Hepatocyte (in vitro differentiated cells): ENCODE measurements at places on chromosomes 3 and 15.
A peak's percentile ranks its signal among the peaks of the same experiment; 100 is the strongest.

- DNase-seq = no peak
These were observed 187.8 kb downstream of the SHOX2 start for GRCh38 chr3:157918402-157918801.

DNA sequence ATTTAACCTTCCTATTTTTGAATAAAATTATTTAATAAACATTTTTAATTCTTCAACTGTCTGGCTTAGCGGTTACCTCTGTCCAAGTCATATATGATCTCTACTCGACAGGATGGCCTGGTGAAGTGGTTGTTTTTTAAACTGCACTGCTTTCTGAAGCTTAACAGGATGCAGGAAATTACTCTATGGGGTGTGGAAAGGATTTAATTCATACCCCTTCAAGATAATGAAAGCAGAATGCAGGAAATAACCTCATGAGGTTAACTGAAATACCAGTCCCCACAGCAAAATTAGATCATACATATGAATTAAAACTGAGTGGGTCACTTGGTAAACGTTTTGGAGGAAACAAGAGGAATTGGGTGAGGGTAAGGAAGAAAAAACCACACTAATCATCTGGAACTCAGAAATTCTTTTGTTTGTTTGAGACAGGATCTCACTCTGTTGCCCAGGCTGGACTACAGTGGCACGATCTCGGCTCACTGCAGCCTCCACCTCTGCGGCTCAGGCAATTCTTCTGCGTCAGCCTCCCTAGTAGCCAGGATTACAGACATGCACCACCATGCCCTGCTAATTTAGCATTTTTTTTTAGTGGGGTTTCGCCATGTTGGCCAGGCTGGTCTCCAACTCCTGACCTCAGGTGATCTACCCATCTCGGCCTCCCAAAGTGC lies 50.1 kb downstream of the LYSMD4 start:
- no peak for DNase-seq

DNA sequence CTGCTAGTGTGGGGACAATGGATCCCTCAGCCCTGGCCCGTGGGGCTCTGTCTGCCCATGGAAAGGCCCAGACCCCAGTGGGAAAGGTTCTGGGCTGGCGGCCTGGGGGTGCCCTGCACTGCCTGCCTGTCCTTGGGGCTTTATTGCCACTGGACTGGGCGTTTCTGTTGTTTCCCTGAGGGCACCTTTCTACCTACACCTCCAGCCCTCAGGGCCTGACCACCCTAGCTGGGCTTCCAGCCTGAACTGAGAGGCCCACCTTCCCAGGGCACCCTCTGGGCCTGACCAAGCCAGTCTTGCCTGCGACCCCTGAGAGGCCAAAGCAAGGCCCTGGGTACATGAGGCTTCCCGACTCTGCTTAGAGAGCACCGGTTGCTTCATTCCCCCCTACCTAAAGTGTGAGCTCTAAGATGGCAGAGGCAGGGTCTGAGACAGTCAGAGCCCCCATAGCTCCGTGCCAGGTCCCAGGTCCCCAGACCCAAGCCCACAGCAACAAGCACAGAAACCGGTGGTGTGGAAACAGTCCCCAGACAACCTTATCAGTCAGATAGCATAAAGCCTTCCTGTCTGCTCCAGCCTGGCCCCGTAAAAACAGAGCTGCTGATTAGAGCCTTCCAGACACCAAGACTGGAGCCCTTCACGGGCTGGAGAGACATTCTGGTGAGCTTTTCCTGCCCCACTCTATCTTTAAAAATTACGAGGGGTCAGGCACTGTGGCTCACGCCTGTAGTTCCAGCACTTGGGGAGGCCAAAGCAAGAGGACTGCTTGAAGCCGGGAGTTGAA lies 102.8 kb downstream of the CHSY1 start:
- peak; percentile 47 for DNase-seq

DNA sequence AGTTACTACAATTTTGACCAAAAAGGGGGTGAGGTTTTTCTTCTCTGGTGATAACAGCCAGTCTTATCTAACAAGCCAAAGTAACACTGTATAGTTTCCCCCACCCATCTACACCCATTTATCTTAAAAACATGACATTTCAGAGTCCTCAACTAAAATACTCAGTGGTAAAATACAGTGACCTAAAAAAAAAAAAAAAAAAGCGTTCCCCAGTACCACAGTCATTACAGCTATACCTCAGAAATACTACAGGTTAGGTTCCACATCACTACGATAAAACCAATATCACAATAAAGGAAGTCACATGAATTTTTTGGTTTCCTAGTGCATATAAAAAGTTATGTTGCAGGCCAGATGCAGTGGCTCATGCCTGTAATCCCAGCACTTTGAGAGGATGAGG lies 13.8 kb downstream of the DENND4A start:
- DNase-seq = no peak

GRCh38 chr3:50155491-50155878 lies 361 bp downstream of the SEMA3F start:
- no peak for DNase-seq

GRCh38 chr15:63049783-63050371 lies 7.3 kb downstream of the TPM1 start:
- DNase-seq = no peak

- no peak for DNase-seq
These were observed 605.9 kb downstream of the ROBO1 start for GRCh38 chr3:79161941-79162340.

DNA sequence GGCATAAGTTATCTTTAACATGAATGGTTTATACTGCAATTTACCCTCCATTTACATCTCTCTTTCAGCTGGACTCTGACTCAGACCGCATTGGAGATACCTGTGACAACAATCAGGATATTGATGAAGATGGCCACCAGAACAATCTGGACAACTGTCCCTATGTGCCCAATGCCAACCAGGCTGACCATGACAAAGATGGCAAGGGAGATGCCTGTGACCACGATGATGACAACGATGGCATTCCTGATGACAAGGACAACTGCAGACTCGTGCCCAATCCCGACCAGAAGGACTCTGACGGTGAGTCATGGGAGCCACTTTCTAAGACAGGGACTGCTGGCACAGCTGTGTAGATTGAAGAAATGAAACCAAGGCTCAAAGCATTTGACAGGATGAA lies 11.6 kb downstream of the THBS1 start:
- no peak for DNase-seq

DNA sequence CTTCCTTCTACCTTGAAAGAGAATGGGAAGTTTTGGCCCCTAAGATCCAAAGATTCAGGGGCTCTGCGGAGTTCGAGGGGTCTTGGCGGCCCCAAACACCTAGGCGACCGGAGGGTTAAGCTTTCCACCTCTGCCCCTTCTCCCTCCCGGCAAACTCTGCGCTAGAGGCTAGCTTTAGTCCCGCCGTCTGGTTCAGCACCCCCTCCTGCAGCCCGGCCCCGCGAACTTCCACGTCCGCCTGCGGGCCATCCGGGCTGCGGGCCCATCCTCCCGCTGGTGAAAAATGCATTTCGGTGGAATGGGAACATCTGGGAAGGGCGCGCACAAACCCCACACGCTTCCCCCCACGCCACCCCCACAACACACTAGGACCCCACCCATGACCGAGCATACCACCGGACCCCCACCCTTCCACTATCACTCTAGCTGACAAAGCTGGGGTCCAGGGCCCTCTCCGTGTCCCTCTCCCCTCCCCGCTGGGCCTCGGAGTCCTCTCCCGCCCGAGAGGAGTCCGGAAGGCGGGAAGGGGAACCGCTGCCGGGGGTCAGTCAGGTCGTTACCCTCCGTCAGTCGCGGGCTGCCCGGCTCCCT lies 1.0 kb downstream of the SHOX2 start:
- peak; percentile 20 for DNase-seq

- DNase-seq = peak; percentile 12
These were observed 2.8 kb downstream of the TBC1D23 start for GRCh38 chr3:100263583-100263982.

DNA sequence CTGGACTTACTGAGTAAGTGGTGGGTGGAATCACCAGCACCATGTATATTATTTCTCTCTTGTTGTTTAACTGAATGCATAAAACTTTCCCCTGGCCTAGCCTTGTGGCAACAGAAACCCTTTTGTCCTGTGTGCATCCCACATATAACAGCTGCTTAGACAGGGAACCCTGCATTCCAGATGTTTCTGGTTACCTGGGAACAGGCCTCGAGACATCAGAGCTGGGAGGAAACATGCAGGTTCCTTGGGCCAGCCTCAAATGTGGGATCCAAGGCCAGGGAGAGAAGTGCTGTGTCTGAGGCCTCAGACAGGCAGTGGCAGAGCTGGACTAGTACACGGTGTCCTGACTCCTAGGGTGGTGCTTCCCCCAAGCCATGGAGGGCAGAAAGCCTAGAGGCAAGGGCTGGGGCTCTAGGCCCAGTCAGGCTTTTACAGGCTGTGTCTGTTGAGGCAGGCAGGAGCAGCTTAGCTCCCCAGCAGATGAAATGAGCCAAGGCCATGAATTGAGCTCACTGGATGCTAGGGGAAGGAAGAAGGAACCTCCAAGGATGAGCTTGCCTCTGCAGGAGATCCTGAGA lies 57.7 kb downstream of the ITGA11 start:
- no peak for DNase-seq

DNA sequence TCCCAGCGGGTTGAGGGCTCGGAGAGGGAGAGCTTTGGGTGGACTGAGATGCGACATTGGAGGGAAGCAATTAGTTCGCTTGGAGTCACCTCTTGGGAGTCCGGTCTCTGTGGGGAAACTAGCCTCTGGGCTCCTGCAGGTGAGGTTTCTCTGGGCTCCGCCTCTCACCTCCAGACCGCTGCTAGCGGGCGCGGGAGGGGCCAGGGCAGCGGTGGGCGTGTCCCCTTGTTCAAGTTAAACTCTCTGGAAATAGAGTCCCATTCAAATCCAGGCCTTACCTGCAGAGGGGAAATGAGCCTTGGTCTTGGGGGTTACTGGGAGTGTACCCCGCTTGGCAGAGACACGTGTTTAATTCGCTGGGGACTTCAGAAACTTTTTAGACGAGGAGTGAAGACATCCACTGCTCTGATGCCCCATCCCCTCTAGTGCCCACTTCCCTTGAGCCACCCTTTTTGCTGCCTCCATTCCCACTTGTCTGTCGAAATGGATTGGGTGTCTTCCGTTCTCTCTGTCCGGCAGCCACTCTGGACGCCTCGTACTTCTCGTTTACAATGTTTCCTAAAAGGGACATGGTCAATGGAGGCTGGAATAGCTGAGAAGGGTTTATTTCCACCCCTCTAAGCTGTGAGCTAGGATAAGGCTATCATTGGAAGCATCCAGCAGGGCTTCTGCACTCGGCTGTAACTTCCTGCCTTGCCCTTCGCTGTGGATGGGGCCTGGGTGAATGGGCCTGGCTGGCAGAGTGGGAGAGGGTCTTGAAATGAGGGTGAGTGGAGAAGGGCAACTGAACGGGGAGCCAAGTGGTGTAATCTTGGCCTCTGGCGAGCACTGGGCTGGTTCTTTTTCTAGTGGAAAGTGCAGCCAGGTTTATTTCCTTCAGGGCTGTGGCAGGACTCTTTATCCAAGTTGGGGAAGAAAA lies 1.1 kb downstream of the MITF start:
- DNase-seq = peak; percentile 77

- DNase-seq = no peak
These were observed 55.2 kb upstream of the SMAD6 start for GRCh38 chr15:66646799-66647198.

DNA sequence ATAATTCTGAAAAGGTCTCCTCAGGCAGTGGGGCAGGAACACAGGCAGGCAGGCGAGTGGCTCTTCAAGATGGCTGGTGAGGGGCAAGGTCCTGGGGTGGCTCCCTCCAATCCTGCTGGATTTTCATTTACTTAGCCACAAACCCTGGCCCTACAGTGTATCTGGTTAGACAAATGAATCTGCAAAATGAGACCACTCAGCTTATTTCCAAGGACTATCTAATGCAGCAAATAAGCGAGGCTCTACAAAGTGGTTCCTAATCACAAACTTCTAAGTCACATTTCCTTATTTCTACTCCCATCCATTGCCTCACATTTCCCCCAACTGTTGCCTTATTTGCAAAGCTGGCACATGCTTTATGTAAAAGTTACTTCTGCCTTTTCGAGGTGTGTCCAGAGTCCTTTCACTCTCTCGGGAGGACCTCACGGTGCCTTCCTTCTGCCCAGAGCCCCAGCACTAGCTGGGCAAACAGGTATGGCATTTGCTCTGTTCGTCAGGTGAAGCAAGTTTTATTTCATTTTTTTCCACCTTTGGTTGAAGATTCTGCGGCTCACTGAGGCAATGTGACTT lies 40.5 kb downstream of the CCDC12 start:
- DNase-seq = no peak

GRCh38 chr3:24730173-24730572 lies 235.5 kb upstream of the THRB start:
- no peak for DNase-seq

- peak; percentile 82 for DNase-seq
These were observed at the start of gene SST for GRCh38 chr3:187669675-187670504. SST (minus strand) TSS chr3:187670394; CDS start chr3:187670291, 103 bp downstream.

GRCh38 chr3:117962750-117963149 lies 1071.9 kb downstream of the IGSF11 start:
- no peak for DNase-seq

DNA sequence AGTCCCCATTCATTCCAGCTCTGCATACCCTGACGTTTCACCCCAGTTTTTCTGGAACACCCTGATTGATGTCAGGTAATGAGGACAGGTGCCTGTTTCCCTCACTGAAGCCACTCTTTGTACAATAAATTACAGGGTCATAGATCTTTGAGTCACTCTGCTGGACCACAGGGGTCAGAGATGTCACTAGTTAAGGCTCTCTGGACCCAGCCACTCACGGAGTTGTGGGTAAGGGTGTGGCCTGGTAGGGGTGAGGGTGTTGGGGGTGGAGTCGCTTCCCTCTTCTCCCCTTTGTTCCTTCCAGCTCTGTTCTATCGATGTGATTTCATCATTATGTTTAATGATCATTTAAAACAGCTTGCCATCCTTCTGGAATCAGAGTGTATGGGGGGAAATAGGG lies 512 bp downstream of the IQCF5 start:
- no peak for DNase-seq

- no peak for DNase-seq
These were observed 360.7 kb downstream of the PTPRG start for GRCh38 chr3:61922118-61922517.

- peak; percentile 68 for DNase-seq
These were observed 755 bp downstream of the PDE8A start for GRCh38 chr15:84982301-84982920.

- DNase-seq = no peak
These were observed 22.5 kb downstream of the TMEM202 start for GRCh38 chr15:72420576-72420975.

DNA sequence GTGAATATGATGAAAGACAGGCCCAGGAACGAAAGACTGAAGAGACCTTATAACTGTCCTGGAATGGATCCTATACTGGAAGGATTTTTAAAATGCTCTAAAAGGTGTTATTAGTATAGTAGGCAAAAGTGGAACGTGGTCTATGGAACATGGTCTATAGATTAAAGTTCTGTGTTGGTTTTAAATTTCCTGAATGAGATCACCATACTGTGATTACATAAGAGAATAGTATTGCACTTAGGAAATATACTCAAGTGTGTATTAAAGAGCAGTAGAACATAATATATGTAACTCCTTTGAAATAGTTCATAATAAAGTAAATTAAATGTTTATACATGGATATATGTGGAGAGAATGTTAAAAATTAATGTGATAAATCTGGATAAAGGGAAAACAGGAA lies 68.2 kb downstream of the SPRED1 start:
- no peak for DNase-seq

GRCh38 chr15:34760909-34761308 lies 6.1 kb upstream of the GJD2 start:
- DNase-seq = no peak
